Islet precursor cell (in vitro differentiated cells): ENCODE measurements at places on chromosomes 11 and 22.

DNA sequence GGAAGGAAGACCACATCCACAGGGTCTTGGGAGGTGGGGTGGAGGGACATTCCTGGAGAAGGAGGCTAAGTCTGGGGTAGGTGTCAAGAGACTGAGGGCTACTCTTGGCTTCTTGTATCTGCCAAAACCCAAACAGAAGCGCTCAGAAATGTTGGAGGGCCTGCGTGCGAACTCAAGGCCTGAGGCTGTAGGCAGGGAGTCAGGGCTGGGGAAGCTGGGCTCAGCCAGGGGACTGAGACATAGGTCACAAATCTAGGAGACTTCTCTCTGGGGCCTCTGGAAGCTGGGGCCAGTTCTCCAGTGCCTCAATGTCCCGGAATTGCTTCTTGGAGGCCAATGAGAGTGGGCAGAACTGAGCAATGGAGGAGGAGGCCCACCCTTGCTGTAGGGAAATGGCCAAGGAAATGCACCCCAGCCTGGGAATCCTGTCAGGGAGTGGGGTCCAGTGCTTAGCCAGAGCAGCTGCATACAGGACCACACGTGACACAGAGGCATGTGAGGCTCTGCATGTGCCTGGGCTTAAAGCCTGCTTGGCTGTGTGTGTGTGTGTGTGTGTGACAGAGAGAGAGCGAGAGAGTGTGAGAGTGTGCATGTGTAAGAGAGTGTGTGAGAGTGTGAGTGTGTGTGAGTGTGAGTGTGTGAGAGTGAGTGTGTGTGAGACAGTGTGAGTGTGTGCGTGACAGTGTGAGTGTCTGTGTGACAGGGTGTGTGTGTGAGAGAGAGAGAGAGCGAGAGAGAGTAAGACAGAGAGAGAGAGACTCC, 141.3 kb downstream of the ST3GAL4 start:
- DNase-seq, result no peak

DNA sequence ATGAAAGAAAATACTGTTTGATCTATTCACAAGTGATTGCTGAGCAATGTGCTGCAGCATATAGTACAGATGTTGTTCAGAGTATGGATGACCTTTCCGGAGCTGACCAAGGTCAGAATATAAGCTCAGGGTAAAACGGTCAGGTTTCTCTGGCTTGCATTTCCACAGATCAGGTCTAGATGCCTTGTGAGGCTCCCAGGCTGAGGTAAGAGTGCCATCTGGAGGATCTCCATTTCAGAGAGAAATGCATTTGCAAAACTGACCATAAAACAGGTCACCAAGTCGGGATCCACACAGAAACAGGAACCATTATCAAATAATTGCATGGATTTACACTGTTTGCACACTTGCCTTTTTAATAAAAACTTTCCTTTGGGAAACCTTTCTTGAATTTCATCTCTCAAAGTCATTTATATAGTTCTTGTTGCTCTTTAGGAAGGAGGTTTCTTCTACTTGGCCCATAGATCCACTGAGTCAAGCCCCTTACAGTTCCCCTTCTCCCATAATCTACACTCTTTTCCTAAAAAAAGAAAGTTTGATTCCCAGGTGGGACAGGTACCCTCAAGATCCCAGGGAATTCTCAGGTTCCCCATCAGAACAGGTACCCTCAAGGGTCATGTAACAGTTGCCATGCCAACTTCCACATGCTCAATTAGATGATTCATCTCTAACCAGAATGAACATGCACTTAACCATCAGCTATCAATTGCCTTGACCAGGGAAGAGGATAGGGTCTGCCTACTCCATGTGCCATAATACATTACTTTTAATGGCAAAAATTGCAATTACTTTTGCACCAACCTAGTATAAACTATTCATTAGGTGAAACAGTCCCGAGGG, 25.0 kb upstream of the TMPRSS5 start:
- DNase-seq, result peak; percentile 78

GRCh38 chr11:34502949-34503348, 10.6 kb downstream of the ELF5 start:
- no peak for DNase-seq

GRCh38 chr11:45852712-45853101, 5.4 kb downstream of the CRY2 start:
- no peak for DNase-seq

DNA sequence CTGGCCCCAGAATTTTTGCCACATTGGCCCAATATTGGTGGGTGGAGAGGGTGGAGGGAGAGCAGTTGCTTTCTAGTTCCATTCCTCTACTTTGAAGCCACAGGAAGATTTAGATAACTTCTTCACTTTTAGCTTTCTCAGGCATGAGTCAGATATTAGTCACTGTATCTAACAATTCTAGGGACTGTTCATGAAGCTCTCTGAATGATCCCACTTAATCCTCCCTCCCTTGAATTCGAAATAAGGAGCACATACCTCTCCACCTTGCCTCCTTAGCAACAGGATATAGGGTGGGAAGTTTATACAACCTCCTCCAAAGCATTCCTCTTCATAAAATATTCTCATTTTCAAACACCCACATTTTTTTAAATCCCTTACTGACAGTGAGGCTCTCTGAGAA, 13.5 kb downstream of the FSHB start:
- DNase-seq, result no peak

DNA sequence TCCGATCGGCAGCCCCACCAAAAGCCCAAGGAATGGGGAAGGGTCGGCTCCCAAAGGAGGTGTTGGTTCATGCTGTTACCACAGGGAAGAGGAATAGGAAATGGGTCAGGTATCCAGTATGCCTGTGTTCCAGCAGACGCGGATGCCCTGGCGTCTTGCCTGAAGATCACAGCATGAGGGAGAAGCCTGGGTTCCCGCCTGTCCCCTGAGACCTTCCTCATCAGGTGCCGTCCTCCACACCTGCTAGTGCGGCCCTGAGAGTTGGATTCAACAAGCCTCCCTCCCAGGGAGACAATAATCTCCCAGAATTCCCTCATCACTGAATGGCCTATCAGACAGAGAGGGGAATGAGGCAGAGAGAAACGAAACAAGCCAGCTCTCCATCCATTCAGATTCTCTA, 92.2 kb downstream of the SPATA19 start:
- DNase-seq, result no peak

DNA sequence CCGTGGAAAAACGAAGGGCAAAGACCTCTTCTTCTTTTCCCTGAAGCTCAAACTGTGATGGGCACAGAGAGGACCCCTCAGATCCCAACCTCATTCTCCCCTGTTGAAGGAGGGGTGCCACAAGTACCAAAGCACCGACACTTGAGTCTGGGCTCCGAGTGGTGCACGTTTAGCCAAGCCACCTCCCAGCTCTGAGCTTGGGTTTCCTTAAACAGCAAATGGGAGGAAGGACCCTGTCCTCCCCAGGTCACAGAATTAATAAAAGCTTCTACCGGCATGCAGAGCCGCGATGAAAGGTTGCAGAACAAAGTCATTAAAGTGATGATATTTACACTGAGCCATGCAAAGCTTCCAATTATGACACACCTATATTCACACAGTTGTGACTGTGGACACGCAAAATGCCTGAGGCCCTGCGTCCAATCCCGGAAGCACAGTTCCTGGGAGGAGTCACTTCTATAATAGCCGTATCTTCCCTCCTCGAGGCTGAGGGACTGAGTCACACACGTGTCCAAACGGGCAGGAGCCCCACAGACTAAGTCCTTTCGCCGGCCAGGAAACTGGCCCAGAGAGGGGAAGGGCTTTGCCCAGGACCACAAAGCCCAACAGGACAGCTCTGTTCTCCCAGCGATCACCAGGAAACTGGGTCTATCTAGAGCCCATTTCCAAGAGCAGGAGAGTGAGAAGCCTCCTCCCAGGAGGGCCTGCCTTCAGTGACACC, 922 bp upstream of the CSNK1E start:
- DNase-seq, result peak; percentile 93

- peak; percentile 72 for DNase-seq
Measured at GRCh38 chr11:116072601-116073410, 568.6 kb upstream of the CADM1 start.

- DNase-seq, result no peak
Measured at GRCh38 chr11:113876074-113876797, 864 bp upstream of the USP28 start.

DNA sequence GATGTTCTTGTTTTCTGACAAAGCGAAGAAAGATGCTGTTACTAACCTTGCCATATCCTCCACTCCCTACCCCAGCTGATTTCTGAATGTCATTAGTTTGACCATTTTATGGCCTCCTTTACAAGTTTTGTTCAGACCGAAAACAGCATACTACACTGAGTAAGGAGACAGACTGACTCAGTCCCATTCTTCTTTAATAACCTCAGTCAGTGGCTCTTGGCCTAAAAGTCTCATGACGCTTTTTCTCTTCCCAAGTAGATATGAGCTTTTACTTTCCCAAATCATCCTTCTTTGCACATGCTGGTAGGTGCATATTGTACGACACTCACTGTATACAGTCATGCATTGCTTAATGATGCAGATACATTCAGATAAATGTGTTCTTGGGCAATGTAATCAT, 8.0 kb upstream of the FIBIN start:
- no peak for DNase-seq

- no peak for DNase-seq
Measured at GRCh38 chr11:116787436-116787785, 412 bp downstream of the ZPR1 start.

GRCh38 chr11:2812371-2812991, 73.1 kb downstream of the CDKN1C start:
- DNase-seq, result no peak

- DNase-seq, result peak; percentile 98
Measured at GRCh38 chr22:50507991-50508884, at the start of gene NCAPH2. TSS of gene NCAPH2 (plus strand) at chr22:50508224. CDS start at chr22:50508338, 114 bp downstream.

DNA sequence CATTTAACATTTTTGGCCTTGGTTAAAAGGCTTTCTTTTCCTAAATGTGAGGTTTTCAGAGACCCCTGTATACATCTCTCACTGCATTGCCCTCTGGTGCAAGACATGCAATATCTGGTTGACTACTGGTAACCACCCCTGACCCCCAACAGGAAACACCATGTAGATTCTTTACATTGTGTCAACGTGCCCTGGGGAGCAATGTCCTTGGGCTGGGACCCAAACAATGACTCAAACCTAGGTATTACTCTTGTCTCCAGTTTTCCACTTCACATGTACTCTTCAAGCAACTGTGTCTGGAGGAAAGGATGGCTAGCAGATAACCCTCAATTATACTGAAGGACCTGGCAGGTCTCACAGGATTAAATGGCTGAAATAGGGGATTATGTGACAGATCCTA, 1.1 kb upstream of the GPR83 start:
- DNase-seq, result no peak

GRCh38 chr11:19816040-19816439, 103.4 kb downstream of the NAV2 start:
- DNase-seq, result no peak

DNA sequence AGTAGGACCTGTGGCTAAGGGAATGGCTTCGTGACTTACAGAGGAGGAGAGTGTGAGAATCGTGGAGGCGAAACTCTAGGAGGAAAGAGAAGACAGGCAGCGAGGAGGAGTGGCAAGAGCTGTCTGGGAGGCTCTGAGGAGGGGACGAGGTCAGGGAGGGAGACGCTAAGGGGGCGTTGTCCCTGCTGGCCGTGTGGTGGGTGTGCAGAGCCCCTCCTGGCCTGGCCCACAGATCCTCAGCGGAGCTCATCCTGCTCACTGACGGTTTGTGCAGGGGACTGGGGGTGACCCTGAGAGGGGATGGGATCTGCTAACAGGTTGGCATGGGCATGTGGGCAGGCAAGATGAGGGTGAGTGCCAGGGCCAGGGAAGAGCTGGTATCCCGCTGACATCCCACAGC, 56.5 kb upstream of the PRR5 start:
- DNase-seq, result no peak

- DNase-seq, result no peak
Measured at GRCh38 chr11:42528471-42528870, 783.3 kb upstream of the API5 start.

- DNase-seq, result peak; percentile 57
Measured at GRCh38 chr22:27045103-27045947, 387.9 kb downstream of the MIAT start.

DNA sequence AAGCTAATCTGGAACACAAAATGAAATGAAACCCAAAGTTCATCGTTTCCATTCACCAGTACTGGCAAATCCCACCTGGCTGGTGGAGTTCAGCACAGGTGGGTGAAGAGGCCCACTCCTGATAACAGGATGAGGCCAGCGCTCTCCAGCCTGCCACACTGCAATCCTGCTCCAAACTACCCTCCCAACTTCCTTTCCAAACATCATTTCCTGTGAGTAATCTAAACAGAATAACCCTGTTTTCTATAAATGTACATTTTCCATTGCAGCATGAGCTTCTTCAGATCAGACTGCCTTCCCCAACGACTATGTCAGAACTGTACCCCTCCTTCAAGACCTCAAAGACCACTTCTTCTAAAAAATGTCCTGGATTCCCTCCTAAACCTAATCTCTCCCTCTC, 15.9 kb upstream of the NFRKB start:
- no peak for DNase-seq

DNA sequence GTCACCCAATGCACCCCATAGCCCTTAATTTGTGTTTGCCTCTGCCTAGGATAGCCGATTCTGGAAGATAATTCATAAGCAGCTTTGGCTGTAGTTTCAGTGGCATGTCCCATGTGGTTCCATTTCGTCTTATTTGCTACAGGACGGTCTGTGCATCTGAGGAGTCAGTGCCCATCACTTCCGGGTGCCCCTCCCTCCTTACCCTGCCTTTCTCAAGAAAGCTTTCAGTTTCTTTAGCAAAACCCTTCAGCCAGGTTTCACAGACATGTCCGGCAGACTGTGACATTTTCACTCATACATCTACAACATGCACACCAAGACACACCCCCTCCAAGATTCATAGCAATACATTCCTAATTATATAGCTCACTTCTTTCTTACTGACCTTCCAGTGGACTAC, 14.3 kb downstream of the TP53AIP1 start:
- DNase-seq, result no peak

DNA sequence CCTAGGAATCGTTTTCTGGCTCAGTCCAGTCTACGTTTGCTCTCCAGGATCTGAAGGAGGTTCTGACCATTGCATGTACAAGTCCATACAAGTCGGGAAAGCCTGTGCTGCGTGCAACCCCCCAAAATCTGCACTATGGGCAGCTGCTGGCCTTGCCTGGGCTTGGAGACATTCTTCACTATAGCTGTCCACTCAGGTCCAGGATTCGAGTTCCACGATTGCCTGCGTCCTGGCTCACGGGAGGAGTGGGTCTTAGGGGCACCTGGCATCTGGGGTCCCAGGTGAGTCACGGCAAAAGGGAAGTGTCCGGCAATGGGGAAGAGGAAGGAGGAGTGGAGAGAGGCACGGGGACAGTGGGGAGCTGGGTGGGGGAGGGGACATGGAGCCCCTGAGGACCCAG, 563.0 kb downstream of the BRD1 start:
- DNase-seq, result peak; percentile 22

- no peak for DNase-seq
Measured at GRCh38 chr11:75888416-75888815, 73.4 kb downstream of the UVRAG start.

GRCh38 chr11:25727944-25728343, 604.0 kb upstream of the ANO3 start:
- DNase-seq, result no peak
